GM23338 (cell line): ENCODE measurements at places on chromosomes 6 and 20.

- peak; percentile 68 for DNase-seq
These were observed 5.9 kb downstream of the TP53INP2 start for GRCh38 chr20:34709831-34710567.

DNA sequence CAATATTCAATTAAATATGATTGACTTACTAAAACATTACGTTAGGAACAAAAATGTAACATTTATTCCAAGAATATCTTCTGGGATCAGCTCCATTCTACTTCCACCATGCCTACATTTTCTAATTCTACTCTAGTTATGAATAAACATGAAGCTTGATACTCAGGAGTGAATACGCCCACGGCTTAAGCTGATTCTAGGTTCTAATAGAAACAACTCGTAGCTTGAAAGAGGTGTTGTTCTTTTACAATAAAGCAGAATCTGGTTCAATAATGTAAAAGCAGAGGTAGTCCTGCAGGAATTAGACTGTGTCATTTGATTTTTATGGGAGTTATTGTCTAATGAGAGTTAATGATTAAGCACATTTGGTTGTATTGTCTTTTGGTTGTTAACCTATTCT lies 107.3 kb upstream of the OLIG3 start:
- no peak for DNase-seq

- no peak for DNase-seq
These were observed 287.0 kb upstream of the STXBP5 start for GRCh38 chr6:146917182-146917581.

GRCh38 chr20:35088231-35089145 lies 4.1 kb downstream of the TRPC4AP start:
- no peak for DNase-seq

- DNase-seq = no peak
These were observed 24.8 kb downstream of the SNX9 start for GRCh38 chr6:157847846-157848245.

- DNase-seq = no peak
These were observed 311.0 kb downstream of the CENPW start for GRCh38 chr6:126650931-126651330.

DNA sequence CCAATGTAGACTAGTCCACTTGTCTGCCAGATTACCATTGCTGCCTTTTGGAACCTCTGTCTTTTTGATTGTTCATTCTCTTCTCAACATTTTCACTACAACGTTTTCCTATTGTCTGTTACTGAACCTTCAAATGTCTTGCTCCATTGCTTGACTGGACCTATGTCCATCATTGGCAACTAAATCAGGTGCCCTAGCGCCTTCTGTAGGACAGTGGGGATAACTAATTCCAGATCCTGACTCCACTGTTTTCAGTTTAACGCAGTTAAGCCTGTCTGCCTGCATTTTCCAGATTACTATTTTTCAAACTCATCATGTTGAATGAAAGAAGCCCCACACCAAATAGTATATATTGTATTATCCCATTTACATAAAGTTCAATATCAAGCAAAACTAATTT lies 433.6 kb downstream of the RNF144B start:
- peak; percentile 39 for DNase-seq

- DNase-seq = no peak
These were observed 24.7 kb upstream of the ZFAND3 start for GRCh38 chr6:37794825-37795224.

DNA sequence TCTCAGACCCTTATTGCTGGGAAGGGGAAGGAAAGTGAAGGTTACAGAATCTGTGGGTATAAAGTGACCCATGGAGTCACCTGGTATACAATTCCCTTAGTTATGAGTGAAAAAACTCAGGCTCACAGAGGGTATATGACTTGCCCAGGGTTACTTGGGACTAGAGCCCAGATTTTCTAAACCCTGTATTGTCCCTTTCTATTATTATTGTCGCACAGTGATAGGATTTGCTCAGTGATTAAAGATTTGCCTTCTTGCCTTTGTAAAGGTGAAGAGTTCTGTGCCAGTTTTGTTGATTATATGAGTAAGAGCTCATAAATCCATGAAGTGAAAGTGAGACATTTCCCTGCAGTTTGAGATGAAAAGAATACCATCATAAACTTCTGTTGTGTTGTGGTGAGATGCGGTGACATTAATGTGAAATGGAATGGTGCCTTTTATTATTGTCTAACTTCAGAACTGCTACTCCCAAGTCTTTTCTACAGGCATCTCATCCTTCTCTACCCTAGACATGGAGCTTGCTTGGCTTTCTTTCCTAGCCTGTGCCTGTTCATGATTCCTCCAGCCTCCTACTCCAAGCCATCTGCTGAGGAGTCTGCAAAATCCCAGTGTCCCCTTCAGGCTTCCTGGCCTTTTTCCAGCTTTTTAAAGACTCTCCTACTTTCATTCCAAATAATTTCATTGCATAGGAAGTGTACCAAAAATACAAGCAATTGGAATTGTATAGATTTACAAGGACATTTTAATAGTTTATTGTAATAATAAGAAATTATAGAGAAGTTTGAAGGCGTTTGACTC lies 33.5 kb upstream of the ADIG start:
- DNase-seq = no peak

GRCh38 chr6:162046324-162046723 lies 681.2 kb downstream of the PRKN start:
- DNase-seq = no peak

GRCh38 chr6:66232890-66233289 lies 525.9 kb upstream of the EYS start:
- DNase-seq = no peak

DNA sequence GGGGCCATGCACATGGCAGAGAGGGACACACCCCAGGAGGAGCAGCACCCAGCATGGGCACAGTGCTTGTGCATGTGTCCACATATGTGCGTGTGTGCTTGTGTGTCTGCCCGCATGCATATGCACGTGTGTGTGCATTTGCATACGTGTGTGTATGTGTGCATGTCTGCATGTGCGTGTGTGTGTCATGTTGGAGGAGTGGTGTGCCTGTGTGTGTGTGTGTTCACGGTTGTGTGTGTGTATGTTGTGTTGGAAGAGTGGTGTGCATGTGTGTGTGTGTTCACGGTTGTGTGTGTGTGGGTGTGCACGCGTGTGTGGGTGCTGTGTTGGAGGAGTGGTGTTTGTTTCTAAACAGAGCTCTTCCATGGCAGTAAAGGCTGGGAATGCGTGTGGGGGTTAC lies 50.7 kb upstream of the SLCO4A1 start:
- no peak for DNase-seq

- no peak for DNase-seq
These were observed 3.9 kb downstream of the LPIN3 start for GRCh38 chr20:41344477-41344876.

- DNase-seq = no peak
These were observed 2.4 kb downstream of the FLRT3 start for GRCh38 chr20:14335052-14335451.

- DNase-seq = peak; percentile 68
These were observed 1.7 kb downstream of the GABBR1 start for GRCh38 chr6:29631209-29631810.

- DNase-seq = no peak
These were observed 311.2 kb upstream of the OPRM1 start for GRCh38 chr6:153727885-153728284.

- no peak for DNase-seq
These were observed 51.8 kb upstream of the MYB start for GRCh38 chr6:135129136-135129856.

GRCh38 chr6:36242626-36243025 lies 27.2 kb upstream of the PNPLA1 start:
- DNase-seq = no peak

GRCh38 chr20:6157345-6157744 lies 34.5 kb upstream of the FERMT1 start:
- peak; percentile 21 for DNase-seq

DNA sequence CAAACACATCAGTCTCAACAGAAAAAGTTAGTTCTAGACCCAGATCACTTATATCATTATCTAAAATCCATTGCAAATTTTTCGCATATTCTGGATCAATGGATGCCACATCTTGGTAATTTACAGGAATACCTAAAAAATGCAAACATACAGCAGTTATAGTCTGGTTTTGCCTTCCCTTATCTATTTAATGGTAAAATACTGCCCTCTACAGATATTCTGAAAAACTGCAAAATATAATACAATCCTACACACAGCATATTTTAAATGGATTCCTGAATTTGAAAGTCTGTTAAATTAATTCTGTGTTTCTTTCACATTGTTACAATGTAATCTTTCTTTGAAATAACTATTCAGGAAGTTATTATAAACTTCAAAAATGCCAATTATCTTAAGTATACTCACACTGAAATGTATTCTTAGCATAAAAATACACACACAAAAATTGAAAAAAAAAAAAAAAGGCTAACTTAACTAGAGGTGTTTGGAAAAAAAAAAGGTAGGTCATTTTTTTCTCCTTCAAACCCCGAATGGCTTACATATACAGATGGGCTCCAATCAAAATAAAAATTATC lies 88.4 kb downstream of the HACE1 start:
- DNase-seq = peak; percentile 41

DNA sequence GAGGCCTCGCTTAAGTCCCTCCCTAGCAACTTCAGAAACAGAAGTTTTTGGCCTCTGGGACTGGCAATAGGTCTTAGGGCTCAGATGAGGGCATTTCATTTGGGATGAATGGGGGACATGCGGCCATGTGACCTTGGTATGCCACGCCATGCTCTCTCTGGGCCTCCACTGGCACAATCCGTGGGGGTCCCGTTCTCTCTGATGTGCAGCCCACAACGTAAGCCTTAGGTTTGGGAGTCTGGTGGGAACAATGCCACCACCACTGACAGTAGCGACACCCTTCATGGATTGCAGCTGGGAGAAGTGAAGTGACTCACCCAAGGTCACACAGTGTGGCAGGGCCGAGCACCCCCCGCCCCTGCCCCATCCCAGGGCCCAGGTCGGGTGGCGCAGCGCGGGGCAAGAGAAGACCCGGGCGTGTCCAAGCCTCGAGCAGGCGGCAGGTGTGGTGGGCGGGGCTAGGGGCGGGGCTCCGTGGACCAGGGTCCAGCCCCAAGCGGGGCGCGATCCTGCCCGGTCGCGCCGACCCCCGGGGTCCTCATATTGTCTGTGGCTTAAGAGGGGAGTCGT lies 864 bp upstream of the CEBPB start:
- DNase-seq = peak; percentile 83

GRCh38 chr20:57526087-57526884 lies 1.3 kb upstream of the CTCFL start:
- DNase-seq = peak; percentile 69
